Activated CD4-positive, CD25-positive, alpha-beta regulatory T cell treated with anti-CD3 and anti-CD28 coated beads, Interleukin-2, amount 50 U/mL, for 72 hours (primary cell): ENCODE measurements at places on chromosomes 11 and 22.

DNA sequence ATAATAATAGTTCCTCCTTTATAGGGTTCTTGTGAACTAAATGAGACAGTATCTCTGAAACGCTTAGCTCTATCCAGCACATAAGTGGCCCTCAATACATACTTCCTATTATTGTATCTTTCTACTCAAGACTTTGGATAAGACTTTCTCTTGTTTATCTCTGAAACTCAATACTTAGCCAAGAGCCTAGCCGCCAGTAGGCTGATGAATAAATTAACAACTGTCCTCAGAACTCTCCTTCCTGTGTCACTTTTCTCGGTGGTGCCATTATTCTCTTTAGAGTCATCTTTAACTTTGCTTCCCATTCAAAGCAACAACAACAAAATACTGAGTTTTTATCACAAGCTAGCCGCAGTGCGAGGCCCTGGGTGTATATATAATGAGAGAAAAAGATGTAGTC, 86.9 kb downstream of the FAM83F start:
- DNase-seq: no peak

DNA sequence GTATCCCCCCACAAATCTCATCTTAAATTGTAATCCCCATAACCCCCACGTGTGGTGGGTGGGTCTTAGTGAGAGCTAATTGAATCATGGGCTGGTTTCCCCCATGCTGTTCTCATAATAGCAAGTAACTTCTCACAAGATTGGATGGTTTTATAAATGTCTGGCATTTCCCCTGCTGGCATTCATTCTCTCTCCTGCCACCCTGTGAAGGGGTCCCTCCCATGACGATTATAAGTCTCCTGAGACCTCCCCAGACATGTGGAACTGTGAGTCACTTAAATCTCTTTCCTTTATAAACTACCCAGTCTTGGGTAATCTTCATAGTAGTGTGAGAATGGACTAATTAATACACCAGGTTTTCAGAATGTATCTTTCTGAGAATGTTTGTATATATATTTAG, 1159.4 kb downstream of the FAM181B start:
- DNase-seq: no peak

DNA sequence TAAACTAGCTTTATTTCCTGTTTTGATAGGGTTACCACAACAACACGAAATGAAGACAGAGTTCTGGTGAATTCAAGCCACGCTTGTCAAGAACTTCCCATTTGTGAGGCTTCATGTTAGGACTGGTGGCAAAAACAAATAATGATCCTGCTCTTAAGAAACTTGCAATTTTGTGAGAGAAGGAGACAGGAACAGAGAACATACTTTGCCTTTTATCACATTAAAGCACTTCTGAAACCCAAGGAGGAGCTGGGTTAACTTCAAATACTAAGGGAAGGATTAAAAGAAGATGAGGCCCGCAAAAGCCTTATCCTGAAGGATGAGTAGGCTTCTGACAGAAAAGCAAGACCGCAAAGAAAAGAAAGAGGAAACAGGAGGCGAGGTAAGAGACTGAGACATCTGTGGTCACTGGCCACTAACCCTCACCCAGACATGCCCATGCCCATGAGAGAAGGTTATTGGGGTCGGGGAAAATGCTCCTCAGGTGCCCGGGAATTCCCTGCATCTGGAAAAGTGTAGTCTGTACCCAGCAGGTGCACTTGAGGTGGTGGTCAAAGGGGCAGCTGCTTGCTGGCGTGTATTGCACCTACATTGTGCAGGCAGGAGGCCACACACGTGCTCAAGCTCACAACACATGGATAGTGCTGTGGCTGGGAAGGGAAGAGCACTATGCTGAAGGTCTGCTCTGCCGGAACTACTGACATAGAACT, 50.5 kb downstream of the MAPK1 start:
- DNase-seq: no peak

DNA sequence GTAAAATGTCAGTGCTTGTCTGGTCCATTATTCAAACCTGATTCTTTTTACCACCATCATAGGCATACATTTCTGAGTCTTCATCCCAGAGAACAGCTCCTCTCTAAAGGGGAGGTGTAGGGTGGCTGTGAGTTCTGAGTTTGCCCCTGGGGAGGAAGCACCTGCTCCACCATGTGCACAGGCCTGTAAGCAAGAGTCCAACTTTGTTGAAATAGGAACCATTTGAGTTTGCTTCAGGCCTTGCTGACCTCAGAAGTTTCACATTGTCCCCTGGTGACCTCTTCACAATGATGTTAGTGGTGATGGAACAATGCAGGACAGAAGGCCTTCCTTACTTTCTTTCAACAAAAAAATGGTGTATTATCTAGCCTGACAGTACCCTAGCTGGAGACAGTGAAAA, 54.6 kb upstream of the TOP3B start:
- DNase-seq: no peak

DNA sequence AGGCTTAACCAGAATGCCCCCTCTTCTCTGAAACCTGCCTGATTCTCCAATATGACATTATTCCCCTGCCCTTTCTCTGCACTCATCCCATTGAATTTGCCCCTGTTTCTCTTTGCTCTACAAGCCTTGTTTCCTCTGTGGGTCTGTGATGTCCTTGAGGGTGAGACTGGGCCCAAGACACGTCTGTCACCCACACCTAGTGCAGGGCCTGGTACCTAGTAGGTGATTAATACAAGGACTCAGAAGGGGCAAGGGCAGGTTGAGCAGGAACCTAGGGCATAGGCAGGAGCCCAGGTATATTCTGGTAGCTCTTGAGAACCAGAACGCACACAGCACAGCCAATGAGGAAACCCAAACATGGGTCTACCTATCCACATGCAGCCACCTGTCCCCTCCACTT, 81.9 kb upstream of the HMGXB4 start:
- DNase-seq: no peak

DNA sequence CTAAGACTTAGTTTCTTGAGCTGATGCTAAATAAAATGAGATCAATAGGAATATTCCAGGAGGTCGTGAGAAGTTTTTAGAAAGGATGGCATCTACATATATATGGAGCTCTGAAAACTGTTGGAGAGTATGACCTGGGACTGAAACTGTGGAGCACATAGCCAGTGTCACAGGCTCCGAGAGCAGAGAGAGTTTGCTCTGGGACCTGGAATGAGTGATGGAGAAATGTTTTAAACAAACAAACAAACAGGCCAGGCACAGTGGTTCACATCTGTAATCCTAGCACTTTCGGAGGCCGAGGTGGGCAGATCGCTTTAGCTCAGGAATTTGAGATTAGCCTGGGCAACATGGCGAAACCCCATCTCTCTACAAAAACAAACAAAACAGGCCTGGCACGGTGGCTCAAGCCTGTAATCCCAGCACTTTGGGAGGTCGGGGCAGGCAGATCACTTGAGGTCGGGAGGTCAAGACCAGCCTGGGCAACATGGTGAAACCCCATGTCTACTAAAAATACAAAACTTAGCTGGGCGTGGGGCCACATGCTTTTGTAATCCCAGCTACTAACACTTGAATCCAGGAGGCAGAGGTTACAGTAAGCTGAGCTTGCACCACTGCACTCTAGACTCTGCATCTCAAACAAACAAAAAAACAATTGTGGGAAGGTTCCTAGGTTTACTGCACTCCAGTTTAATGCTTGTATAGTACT, 67.1 kb downstream of the SLC35F2 start:
- DNase-seq: no peak

- DNase-seq: peak; percentile 39
These were observed 96.5 kb downstream of the CWC15 start for GRCh38 chr11:94876645-94877442.

DNA sequence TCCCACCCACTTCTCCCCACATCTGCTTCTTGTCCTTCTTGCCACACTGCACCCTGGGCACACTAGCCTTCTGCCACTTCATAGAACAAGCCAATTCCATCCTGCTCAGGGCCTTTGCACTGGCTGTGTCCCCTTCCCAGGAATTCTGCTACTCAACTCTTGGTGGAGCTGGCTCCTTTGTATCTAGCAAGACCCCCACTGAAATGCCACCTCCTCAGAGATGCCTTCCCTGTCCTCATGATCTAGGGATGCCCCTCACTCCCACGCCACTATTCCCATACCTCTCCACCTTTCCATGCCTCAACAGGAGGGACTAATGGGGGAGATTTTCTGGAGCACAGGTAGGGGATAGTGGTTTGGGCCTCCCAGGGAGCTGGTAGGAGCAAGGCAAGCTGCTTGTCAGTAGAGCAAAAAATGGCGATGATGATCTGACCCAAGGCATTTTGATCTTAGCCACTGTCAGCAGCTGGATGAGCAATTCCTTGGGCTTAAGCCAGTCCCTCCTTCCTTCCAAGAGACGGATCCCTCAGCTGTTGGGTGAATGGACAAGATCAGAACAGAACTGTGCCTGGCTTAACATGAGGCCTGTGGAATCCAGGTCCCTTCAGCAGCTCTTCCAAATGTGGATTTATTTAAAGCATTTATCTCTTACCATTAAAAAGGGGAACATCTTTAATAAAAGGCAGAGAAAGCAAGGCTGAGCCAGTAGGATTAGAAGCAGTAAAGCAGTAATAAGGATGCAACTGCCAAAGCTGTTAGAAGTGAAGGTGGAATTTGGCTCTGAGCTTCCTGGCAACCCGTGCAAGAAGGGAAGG, 4.0 kb upstream of the PRDM11 start:
- DNase-seq: peak; percentile 21

DNA sequence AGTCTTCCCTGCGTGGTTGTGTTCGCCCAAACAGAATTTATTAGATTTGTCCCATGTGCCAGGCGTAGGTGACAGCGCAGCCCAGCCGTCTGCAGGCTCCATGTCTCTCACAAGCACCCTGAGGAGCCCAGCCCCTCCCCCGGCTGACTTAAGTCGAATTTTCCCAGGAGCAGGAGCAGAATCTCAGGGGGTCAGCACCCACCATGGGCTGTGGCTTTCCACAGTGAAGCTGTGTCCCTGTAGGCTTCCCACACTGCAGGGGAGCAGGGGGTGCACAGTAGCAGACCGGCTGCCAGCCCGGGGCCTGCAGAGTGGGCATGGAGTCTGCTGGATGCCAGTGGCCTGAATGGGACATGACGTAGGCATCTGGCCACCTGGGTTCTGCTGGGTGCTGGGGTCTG, 16.0 kb downstream of the PARVG start:
- DNase-seq: peak; percentile 25

DNA sequence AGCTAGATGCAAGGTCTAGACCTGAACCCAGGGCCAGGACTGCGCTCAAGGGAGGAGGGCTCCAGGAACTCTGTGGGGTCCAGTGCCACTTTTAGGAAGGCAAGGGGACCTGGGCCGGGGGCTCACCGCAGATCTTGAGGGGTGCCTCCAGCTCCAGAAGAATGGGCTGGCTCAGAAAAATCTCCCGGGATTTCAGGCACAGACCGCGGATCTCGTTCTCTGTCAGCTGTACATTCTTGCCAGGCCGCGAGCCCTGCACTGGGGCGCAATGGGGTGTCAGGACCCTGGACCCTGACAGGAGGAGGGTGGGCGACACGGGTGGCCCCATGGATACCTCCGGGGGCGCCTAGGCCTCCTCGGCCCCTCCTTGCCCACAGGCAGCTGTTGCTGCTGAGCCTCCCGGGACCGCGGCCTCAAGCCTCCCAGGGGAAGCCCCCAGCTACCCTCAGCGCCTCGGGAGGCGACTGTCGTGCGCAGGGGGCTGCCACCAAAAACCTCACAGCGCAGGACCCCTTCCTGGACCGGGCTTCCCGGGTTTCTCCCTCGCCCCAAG, 640 bp downstream of the PPP1CA start:
- DNase-seq: no peak

- no peak for DNase-seq
These were observed 876 bp downstream of the NFRKB start for GRCh38 chr11:129894278-129895125.

- DNase-seq: no peak
These were observed 983 bp downstream of the EHF start for GRCh38 chr11:34621876-34622275.

- DNase-seq: no peak
These were observed 4.2 kb downstream of the TTLL12 start for GRCh38 chr22:43182726-43183125.

DNA sequence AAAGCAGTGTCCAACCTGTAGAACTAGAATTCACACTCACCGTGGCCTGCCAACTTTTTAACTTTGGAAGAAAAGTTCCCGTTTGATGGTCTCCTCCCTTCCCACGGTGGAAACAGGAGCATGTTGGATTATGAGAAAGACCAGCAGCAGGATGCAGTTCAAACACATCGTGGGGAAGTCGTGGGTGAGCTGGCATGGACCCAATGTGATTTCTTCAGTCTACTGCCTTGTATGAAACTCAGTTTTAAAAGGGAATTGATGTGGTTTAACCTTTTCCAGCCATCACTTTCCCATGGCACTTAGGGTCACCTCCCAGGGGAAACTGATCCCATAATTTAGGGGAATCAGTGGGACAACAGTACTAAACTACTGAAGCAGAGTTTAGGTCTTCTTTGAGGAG, 318.3 kb downstream of the CADM1 start:
- DNase-seq: no peak

DNA sequence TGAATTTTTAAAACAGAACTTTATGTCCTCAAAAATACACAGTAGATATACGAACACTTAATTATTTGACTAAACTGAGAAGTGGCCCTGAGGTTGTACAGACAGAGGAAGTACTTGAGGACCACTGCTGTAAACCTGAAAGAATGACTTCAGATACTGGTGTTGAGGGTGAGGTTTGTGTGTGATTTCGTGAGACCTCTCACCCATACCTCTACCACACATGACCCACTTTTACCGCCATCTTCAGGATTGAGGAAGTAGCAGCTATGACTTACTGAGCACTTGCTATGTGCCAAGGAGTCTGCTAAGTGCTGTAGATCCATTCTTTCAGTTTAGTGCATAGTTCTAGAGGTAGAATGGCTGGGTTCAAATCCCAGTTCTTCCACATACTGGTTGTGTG, 21.9 kb downstream of the MMP13 start:
- no peak for DNase-seq

GRCh38 chr11:12534549-12534948, 139.7 kb upstream of the TEAD1 start:
- no peak for DNase-seq

GRCh38 chr22:40609216-40609615, 27.3 kb downstream of the MRTFA start:
- no peak for DNase-seq
